ENCODE measurements at places on chromosomes 5 and 9. TPM values are rescaled to one million over a fixed set of nuclear protein-coding genes. Genes with fewer than 3 reads are reported as not detected.

- no peak for DNase-seq
Observed at GRCh38 chr9:14593406-14593805, 99.8 kb downstream of the ZDHHC21 start.

DNA sequence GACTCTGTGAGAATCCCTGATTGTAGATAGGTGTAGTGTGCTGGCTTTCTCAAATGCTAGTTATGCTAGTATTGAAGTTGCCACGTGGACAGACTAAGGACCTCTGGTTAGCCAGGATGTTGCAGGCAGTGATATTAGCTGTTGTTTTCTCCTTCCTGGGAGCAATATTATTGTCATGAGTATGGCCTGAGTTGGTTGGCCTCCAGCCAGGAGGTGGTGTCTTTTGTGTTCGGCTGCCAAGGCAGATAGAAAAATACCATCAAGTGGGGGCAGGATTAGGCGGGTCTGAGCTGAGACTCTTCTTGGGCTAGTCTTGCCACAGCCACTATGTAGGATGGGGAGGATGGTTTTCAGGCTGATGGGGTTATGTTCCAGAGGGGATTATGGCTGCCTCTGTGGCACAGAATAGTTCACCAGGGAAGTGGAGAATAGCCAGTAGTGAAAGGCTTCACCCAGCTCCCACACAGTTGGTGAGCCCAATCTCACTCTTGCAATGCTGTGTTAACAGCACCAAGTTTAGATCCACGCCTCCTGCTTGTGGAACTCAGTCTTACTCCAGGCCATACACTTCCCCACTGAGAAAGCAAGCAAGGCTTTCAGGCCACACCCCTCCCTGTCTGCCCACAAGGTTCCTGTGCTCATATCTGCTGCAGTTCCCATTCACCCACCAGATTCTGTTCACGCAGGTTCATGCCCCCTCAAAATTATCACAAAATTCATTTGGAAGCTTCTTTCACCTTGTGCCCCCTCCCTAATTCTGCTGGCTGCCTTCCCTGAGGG, 31.2 kb downstream of the GHR start:
- no peak for DNase-seq

GRCh38 chr9:97711223-97711626, 14.1 kb upstream of the XPA start:
- DNase-seq = no peak

Gene BRD9
- 24.4 TPM for total RNA-seq

- DNase-seq = no peak
Observed at GRCh38 chr9:132003319-132003704, 76.4 kb downstream of the MED27 start.

GRCh38 chr5:31408814-31409213, 123.1 kb downstream of the DROSHA start:
- peak; percentile 17 for DNase-seq

Gene MFAP3
- 25.1 TPM for total RNA-seq

- DNase-seq = peak; percentile 76
Observed at GRCh38 chr5:140145818-140146522, 20.2 kb downstream of the IGIP start.

- no peak for DNase-seq
Observed at GRCh38 chr9:14482856-14483255, 168.9 kb upstream of the NFIB start.

- no peak for DNase-seq
Observed at GRCh38 chr5:167969998-167970397, 321.4 kb upstream of the WWC1 start.

DNA sequence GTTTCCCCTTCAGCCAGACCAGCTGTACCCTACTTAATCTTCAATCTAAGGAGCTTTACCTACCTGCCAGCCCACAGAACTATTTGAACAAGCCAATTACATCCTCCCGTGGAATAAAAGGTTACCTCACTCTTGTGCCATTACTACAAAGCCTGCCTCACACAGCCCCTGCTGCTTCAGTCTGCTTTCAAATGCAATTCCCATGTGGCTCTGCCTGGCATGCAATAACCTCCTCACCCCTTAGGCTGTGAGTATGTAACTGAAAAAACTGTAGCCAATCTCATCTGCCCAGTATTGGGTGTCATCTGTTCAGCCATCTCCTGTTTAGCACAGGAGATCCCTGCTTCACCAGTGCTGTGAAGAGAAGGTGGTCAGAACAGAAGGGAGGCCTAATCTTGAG, 6.1 kb upstream of the GCNT1 start:
- DNase-seq = no peak

- DNase-seq = no peak
Observed at GRCh38 chr9:127905004-127905728, 5.8 kb upstream of the ST6GALNAC6 start.

Gene RELL2
- total RNA-seq = 0.55 TPM

DNA sequence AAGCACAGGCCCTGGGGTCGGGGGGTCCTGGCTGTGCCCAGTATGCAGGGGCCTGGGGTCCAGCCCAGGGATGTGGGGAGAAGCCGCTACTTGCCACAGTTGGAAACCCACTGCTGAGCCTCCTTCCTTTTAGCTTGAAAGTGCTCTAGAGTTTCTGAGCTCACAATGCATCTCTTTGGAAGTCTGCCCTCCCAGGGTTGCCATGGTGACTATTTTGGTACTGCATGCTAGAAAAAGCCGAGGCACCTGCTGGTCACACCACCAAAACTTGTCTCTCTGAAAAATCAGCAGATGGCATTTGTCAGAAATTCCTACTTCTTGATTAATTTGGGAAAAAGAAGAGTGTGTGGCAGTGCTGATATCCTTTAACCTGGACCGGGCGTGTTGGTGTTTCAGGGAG, 151.8 kb downstream of the SEC61B start:
- DNase-seq = no peak

DNA sequence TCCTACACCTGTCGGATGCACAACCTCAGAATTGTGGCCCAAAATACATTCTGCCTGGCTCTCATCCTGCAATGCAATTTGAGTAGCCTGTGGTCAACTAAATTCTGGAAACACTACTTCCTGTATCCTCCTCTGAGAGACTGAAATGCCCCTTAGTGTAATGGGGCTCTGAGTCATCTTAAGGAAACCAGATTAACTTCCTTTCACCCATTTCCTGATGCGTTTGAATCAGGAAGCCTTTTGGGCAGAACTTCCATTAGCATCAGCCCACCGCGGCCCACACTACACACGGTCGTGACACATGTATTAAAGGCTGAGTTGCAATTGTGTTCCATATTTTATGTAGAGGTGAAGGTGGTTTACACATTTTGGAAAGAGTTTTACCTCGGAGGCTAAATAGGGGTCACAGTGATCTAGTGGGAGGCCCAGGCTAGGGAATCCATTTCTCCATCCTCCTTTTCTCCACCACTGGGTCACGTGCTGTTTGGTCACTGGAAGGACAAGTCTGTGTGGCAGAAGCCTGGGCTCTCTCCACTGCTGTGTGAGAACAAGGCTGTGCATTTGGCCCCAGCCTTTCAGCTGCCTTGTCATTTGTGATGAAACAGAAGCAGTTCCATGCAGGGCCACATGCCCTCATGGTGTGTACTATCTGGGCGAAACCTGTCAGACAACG, 55.9 kb downstream of the DAP start:
- no peak for DNase-seq

- no peak for DNase-seq
Observed at GRCh38 chr5:87116825-87117512, 150.7 kb upstream of the RASA1 start.

DNA sequence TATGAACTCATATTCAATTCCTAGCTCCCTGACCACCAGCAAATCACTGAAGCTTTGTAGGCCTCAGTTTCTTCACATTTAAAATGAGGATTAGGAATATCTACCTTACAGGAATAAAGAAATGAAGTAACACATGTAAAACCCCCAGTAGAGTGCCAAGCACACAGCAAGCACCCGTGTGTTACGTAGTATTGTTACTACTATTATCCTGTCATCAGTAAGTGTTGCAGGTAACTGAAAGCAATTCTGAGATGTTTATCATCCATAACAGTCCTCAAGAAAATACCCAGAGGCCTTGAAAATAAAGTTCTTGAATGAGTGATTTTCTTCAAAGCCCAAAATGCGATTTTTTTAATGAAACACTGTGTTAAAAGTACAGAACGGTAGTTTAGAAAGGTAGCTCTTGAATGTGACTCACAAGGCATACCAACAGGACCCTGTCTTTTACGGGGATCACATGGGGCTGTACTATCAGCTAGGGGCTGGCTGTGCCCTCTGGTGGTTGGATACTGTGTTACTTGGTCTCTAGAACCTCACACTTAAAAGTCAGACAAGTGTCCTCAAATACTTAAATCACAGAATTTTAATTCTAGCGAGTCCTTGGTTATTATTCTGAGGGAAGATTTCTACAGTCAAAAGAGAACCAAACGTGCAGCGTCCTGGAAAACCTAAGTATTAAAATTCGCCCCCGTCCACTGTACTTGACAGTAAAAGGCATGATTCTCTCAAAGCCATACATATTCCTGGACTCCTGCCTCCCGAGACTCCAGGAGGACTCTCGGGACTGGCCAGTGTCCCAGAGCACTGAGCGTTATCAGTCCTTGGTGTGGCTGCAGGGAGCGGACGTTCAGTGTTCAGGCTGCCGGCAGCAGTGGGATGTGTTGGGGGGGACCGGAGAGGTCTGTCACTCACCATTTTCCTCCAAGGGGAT, 725 bp downstream of the NDUFB6 start:
- DNase-seq = peak; percentile 46

Gene SPATA24
- total RNA-seq = 25.9 TPM

DNA sequence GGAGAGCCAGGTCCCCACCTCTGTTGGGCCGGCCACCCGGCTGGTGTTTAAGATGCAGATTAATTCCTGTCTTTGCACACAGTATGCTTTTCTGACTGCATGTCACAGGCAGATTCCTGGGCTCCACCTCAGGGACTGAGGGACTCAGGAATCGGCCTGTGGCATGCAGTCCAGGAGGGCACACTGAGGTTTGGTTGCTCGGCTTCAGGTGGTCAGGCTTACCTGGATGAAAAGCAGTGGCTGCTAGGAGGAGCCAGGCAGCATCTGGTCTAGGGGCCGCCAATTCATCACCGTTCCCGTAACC, 1.1 kb downstream of the WDR5 start:
- no peak for DNase-seq

Data from heart left ventricle (tissue), 16 donors.